ENCODE measurements at places on chromosomes 2 and 18.

- no peak for DNase-seq
Observed at GRCh38 chr2:11781602-11782001, 35.2 kb downstream of the LPIN1 start.

- no peak for DNase-seq
Observed at GRCh38 chr2:113878743-113879142, 11.1 kb upstream of the ACTR3 start.

- DNase-seq = no peak
Observed at GRCh38 chr18:3513481-3513880, 63.5 kb downstream of the TGIF1 start.

DNA sequence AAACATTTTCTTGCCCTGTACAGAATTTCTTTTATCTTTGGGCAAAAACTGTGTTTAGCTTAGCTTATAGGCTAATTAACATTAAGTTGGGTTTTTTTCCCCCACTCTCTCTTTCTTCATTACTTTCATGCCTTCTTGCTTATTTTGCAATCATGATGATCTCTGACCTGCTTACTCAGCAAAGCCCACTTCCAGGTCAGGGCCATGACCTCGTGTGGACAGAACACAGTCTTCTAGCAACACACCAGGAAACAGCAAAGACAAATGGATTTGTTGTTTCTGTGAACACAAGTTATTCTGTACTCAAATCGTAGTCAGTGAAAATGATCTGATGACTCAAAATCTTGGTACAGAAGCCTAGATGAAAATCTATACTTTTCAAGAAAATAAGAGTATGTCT is 60.7 kb downstream of the SPATS2L start:
- no peak for DNase-seq

- DNase-seq = no peak
Observed at GRCh38 chr2:138403431-138403927, 98.1 kb upstream of the SPOPL start.

GRCh38 chr2:211187602-211188001 is 631.2 kb downstream of the CPS1 start:
- no peak for DNase-seq

DNA sequence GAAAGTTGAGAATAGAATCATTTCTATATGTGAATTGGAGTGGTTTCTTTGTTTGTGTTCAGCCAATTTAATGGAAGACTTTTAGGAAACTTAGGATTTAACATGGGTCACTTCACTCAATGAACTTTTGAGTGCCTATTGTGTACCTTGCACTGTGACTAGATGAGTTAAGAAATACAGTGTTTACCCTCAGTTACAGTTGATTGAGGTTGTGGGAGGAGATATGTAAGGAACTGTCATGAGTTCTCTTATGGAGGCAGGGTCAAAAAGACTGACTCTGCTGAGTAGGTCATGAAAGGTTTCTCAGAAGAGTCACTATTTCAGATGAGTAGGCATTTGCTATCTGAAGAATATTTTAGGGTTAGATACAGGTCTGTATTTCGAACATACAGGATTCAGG is 98.6 kb downstream of the RAB3GAP1 start:
- DNase-seq = no peak

DNA sequence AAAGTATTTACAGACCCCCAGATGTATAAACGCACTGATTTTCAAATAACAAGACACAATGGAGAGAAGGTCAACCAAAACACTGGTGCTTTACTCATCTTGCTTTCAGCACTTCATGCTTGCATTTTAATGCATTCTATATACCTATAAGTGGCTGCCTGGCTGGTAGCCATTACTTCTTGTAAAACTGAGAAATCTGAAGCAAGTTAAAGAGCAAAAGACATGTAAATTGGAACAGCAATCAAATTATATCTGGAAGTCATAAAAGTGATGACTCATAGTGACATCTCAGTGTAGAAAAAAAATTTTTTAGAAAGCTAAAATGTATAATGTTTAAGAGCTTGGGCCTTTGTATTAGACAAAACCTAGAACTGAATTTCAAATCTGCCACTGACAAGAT is 106.2 kb downstream of the CCDC141 start:
- DNase-seq = no peak

- no peak for DNase-seq
Observed at GRCh38 chr2:216887138-216887537, 27.3 kb upstream of the TNP1 start.

DNA sequence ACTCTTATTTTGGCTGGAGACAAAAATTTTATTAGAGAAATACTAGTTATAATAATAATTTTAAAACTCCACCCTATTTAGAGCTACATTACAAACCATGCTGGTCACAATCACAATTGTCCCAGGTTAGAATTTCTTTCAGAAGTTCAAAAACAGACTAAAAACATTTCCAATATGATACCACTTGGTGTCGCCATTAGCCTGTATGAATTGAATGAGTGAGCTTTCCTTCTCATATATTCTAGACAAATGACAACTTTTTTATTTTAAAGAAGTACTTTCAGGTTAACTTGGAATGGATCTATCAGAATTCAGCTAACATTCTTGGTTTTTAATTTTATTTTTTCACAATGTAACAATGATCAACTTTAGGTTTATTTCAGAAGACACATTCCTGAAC is 48.0 kb downstream of the SERPINB8 start:
- no peak for DNase-seq

DNA sequence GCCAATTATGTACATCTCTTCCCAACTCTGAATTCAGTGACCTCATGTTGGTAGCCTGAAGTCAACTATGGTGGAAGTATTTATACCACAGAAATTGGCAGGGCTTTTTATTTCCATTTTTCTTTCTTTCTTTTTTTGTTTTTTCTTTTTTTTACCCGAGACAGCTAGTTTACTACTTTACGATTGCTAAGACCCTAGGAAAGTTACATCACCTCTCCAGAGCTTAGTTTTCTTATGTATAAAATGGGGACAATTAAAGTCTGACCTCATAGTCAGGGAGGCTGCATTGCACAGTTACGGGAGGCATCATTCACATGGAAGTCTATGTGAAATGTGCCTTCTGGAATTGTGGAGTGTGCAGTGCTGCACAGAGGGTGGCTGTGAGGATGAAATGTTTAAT is 194.3 kb downstream of the MTX2 start:
- no peak for DNase-seq

DNA sequence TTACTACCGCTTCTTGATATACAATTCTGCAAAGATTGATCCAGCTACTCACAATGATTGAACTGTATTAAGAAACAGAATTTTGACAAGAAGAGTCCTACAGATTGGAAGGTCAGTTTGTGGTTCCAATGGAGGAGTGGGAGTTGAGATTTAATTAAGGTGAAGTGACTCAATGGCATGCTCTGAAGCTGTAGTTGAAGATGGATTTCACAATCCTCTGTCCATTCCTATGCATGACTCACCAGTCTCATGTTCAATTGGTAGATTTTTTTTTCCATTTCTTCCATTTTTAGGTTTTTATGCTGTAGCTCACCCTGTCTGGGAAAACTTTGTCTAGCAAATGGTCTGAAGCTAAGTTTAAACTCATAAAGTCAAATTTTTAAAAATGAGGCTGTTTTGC is 83.3 kb downstream of the DPP4 start:
- no peak for DNase-seq

- DNase-seq = no peak
Observed at GRCh38 chr2:100388703-100389102, 28.8 kb downstream of the CHST10 start.

GRCh38 chr2:235332240-235332890 is 161.5 kb upstream of the AGAP1 start:
- no peak for DNase-seq

DNA sequence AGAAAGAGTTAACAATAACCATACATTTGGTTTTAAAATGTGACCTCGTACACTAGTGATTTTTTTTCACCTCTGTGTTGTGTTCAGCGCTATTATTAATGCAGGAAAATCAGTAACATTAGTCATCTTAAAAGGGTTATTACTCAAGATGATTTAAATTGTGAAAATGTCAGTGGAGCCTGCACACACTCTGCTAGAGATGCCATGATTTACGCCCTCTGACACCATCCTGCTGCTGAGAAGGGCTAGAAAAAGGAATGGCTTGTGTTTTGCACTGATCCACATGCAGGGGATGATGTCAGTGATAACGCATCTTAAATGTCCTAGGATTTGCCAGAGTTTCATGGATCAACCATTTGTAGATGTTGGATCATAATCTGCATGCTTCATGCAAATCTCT is 121.3 kb upstream of the BOD1L2 start:
- DNase-seq = no peak
